Activated T-cell treated with anti-CD3 and anti-CD28 coated beads for 48 hours (primary cell): ENCODE measurements at places on chromosomes 16 and 17.

DNA sequence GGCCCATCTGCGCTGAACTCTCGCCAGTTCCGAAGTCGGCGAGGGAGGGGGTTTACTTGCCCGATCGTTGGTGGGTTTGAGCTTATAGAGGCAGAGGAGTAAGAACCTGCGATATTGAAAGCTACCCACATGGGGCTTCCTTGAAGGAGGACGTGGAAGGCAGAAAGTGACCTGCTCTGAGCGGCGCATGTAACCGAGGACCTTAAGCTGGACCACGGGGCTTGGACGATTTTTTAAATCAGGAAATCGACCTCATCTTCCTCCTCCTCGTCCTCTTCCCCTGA, 2.0 kb downstream of the PRAC2 start:
- DNase-seq, result no peak

DNA sequence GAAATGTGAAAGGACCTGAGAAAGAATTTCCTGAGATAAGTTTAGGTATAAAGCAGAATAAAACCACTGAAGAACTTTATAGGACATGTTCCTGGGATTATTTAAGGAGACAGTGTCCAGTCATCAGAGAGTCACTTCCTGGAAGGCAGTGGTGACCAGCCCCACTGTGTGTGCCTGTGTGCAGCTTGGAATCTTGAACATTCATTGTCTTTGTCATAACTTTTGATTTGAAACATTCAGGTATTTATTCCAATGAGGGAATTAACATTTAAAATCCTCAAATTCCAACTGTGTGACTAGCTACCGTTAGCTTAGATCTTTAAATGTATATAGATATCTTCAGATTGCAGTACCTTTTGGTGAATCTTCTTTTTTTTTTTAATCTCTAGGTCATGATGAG, 61.7 kb upstream of the MRC2 start:
- no peak for DNase-seq

DNA sequence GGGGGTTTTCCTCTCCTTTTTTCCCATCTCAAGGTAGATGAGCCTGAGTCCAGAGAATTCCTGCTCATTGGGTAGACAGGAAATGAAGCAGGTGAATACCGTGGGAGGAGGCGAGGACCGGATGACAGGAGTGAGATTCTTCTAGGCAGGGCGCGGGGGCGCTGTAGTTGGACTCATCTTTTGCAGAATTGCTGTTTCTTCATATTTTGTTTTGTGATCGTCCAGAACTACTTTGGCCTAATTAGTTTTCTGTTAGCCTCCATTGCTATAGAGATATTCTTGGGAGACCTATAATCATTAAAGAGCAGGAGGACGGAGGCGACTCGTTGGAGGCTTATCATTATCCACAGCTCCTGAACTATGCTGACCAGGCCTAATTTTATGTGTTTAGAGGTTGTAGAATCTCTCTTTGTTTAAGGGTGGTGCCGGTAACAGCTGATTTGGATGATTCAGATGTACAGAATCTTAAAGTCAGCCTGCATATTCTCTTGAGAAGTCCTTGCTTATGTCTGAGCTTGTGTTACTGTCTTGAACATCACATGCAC, 650 bp downstream of the ATP6V0A1 start:
- peak; percentile 22 for DNase-seq

GRCh38 chr17:72385475-72385874, 264.7 kb downstream of the SOX9 start:
- DNase-seq, result no peak

- no peak for DNase-seq
Measured at GRCh38 chr17:35617505-35617904, 30.4 kb downstream of the AP2B1 start.

DNA sequence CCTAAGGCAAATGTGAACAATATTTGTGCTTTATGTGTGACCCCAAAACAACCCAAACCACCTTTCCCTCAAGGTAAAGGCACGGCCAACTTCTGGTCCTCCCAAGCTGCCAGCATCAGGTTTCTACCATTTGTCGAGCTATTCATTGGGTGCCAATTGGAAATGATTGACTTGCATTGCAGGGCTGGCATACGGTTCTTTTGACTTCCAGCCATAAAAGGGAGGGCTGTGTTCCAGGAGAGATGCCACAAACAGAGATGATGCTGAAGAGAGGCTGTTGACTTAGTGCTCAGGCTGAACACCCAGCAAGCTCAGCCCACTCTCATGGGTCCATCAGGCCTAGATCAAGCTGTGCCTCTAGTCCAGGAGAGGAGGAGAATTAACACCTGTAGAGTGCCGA, 252.4 kb downstream of the GRIN2A start:
- DNase-seq, result no peak

GRCh38 chr17:35736236-35736635, 4.8 kb downstream of the RASL10B start:
- no peak for DNase-seq

GRCh38 chr16:88458039-88458772, 5.1 kb downstream of the ZFPM1 start:
- DNase-seq, result no peak

- DNase-seq, result no peak
Measured at GRCh38 chr16:68086860-68087268, 1.7 kb downstream of the NFATC3 start.

DNA sequence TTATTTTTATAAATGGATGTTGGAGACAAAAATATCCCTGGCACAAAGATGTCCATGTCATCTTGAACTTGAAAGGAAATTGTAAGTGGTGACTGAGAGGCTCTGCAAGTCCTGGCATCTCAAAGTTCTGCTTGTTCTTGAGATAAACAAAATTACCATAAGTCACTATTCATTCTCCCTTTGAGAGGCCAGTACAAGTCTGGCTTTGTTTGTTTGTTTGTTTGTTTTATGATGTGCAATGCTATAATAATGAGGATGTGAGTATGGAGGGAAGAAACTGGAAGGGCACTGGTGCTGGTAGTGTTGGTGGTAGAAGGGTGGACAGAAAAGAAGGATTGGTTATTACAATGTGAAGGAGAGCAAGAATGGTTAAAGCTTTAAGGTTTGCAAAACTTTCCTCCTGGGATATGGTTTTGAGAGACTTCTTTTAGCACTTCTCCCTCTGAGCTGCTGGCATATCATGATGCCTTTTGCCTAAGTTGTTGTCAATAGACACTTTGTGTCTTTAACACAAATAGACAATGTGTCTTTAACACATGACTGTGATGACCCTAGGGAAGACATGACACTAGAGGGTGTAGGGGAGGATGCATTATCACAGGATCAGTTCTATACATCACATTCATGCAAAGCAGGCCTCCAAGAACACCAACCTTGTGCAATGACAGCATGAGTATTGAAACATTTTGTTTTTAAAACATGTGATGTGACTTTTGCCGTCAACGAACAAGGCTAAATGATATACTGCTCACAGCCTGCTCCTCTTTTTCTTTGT, 880.5 kb upstream of the GOT2 start:
- DNase-seq, result no peak

GRCh38 chr17:80827646-80828643, 163.7 kb upstream of the CHMP6 start:
- no peak for DNase-seq

- no peak for DNase-seq
Measured at GRCh38 chr16:30558789-30559377, 709 bp upstream of the ZNF764 start.

- DNase-seq, result no peak
Measured at GRCh38 chr17:48970865-48971687, 2.7 kb upstream of the GIP start.

- DNase-seq, result no peak
Measured at GRCh38 chr17:68612209-68612922, 11.2 kb upstream of the FAM20A start.

- DNase-seq, result no peak
Measured at GRCh38 chr17:75551266-75551665, 25.8 kb downstream of the LLGL2 start.

DNA sequence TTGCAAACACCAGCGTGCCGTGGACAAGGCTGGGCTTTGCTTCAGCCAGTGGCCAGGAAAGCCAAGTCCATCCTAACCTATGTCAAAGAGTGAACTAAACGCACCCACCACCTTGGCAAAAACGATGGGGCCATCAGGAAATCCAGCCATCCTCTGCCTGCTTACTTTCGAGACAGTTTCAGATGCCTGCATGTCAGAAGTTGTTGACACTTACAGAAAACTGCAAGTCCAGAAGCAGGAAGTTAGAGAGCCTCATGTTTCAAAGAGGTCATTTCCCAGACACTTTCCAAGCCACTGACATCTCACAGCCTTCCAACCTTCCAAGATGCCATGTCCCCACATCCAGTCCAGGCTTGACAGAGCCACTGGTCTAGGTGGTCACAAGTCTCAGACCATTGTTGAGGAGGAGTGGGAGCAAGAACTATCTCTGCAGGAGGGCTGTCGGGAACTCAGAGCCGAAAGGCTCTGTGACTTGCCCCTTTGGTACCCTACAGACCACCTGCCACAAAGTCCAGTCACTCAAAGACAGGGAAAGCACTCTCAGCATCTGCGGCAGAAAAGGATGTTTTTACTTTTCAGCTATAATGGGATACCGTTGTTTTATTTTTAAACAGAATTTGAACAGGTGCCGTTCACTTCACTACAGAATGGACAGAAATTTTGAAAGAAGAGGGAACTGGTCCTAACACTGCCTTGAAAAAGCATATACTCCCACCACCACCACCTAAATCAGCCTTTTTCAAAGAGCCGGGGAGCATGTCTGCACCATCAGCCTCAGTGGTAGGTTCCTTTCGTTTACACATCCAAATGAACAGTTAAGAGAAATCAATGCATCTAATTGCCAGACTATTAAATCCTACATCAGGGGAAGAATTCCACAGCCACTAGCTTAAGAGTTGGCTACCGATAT, 5.1 kb downstream of the ZNF423 start:
- no peak for DNase-seq

- no peak for DNase-seq
Measured at GRCh38 chr16:54107583-54108202, 178.9 kb downstream of the IRX3 start.

GRCh38 chr16:57358527-57359095, at the start of gene CCL22:
Gene CCL22, plus strand, starts transcription at chr16:57358783. Its CDS starts 34 bp downstream, at chr16:57358817.
- DNase-seq, result no peak

GRCh38 chr16:57953857-57954256, 17.1 kb downstream of the CNGB1 start:
- no peak for DNase-seq

DNA sequence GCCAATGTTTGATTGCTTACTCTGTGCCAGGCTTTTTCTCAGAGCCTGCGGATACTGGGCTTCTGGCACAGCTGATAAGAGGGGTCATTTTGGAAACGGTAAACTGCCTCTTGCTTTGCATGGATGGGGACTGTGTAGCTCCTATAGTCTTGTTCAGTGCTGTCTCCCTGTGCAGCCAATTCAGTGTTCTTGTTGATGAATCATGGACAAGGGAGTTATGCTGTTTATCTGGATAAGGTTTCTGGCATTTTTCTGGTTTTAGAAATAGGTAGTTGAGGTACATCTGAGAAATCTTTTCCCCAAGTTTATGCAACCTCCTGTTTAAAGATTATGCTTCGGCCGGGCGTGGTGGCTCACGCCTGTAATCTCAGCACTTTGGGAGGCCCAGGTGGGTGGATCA, 16.7 kb upstream of the TANGO6 start:
- DNase-seq, result no peak

- no peak for DNase-seq
Measured at GRCh38 chr16:82769845-82770244, 143.1 kb downstream of the CDH13 start.
